ENCODE measurements at places on chromosomes 16 and 17. TPM values are rescaled to one million over a fixed set of nuclear protein-coding genes. Genes with fewer than 3 reads are reported as not detected.

The MYH3 gene
- 1.1 TPM for total RNA-seq

The ATAD5 gene
- 0.71 TPM for total RNA-seq

The TTYH2 gene
- total RNA-seq, result 10.0 TPM

The SBK1 gene
- 0.14 TPM for total RNA-seq

The SMPD3 gene
- 2.7 TPM for total RNA-seq

The EVI2A gene
- total RNA-seq, result 6.9 TPM

The KRT33B gene
- total RNA-seq, result not detected

The PTX4 gene
- total RNA-seq, result not detected

DNA sequence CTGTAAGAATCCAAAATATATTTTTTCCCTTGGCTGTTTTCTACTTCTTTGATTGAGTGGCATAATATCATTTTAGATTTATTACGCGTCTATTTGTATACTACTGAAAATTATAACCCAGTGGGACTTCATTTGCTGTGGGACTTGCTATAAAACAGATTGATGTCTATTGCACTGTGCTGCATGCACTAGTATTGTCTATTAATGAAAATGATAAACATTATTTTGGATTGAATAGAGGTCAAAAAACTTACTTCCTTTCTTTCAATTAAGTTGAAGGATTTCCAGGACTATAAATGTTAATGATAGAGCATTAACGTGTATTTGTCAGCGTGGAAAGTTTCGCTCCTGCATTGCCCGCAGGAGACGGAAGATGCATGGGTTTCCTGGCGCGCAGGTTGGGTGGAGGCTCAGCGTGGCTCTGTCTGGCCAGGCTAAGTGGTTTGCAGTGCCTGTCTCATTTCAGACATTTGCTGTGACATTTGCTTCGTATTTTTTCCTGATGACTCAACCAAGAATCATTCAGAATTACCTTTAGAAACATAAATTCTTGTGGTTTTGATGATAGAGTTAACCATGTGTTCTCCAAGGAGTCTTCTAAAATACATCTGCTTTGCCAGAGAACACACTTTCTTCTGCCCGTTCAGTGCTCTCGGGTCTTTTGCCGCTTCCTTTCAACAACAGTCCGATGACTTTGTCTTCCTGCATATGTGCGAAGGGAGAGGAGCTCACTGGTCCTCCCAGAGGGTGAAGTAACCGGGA is 216.7 kb downstream of the RPTOR start:
- no peak overlapping the region for H3K4me3 ChIP-seq
- no peaks in the 10 kb centered on the region for H3K27me3 ChIP-seq
- no peaks in the 10 kb centered on the region for H3K4me1 ChIP-seq

GRCh38 chr16:48629016-48629415 is 19.0 kb upstream of the N4BP1 start:
- no peaks in the 10 kb centered on the region for H3K27me3 ChIP-seq
- peak; percentile 33 for DNase-seq
- H3K27ac ChIP-seq, result no peak overlapping the region
- no peak overlapping the region for H3K4me3 ChIP-seq

GRCh38 chr16:1492923-1493745 is at the start of gene TELO2:
Gene TELO2, plus strand, starts transcription at chr16:1493360. Its CDS starts 922 bp downstream, at chr16:1494282.
- no peaks in the 10 kb centered on the region for H3K27me3 ChIP-seq
- peak within 1 kb of the TSS; percentile 72 for H3K4me3 ChIP-seq
- H3K36me3 ChIP-seq, result peaks cover 23% of the 10 kb centered on the region
- H3K4me1 ChIP-seq, result no peaks in the 10 kb centered on the region

DNA sequence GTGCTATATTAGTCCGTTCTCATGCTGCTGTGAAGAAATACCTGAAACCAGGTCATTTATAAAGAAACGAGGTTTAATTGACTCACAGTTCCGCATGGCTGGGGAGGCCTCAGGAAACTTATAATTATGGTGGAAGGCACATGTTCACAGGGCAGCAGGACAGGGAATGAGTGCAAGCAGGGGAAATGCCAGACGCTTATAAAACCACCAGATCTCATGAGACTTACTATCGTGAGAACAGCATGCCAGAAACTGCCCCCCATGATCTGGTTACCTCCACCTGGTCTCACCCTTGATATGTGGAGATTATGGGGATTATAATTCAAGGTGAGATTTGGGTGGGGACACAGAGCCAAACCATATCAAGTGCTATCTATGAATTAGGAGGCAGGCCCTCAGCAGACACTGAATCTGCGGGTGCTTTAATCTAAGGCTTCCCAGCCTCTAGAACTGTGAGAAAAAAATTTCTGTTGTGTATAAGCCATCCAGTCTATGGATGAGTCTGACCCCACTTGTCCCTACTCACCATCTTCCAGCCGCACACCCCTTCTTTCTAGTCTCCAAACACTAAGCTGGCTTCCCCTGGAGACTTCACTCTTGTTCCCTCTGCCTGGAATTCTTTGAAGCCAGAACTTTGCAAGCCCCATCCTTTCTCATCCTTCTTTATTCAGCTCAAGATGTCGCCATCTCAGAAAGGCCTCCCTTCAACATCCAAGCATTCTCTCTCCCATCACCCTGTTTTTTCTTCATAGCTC is 772 bp upstream of the NUP93 start:
- peak overlapping the region; percentile 83 for H3K27ac ChIP-seq
- no peak for DNase-seq
- no peaks in the 10 kb centered on the region for H3K27me3 ChIP-seq
- H3K4me1 ChIP-seq, result no peaks in the 10 kb centered on the region
- peak overlapping the region; percentile 53 for H3K4me3 ChIP-seq

DNA sequence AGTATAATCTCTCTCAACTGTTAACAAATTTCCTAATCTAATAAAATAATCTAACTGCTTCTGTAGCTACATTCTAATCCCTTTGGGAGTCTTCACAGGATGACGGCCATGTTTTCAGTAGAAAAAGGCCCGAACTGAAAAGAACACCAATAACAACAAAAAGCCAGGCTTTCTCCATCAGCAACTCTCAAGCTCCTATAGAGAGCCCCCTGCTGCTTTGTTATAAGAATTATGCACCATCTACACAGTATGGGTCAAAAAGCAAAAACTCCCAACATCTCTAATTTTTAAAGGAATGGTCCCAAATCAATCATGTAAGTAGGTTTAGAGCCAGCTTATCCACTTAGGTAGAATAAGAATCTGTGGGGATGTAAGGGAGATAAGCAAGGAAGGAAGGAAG is 163.6 kb upstream of the C17orf78 start:
- no peaks in the 10 kb centered on the region for H3K4me1 ChIP-seq
- H3K4me3 ChIP-seq, result no peak overlapping the region
- no peaks in the 10 kb centered on the region for H3K36me3 ChIP-seq
- no peaks in the 10 kb centered on the region for H3K27me3 ChIP-seq
- DNase-seq, result no peak

DNA sequence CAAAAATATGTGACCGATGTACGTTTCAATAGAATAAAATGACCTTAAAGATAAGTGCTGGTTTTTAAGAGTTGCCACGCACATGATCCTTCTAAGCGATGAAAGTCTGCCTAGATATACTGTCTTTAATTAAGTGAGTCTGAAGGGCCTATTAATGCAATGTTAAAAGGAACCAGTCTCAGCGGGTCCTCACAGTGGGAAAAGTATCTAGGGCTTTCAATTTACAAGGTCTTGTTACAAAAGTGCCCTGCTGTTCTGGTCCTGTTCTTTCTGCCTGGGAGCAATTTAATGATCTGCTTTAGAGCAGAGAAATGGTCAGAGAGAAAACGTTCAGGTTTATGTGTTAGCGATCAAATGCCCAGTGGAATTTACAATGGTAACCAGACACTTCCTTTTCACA is 864.0 kb downstream of the KCNJ2 start:
- H3K4me3 ChIP-seq, result no peak overlapping the region
- no peaks in the 10 kb centered on the region for H3K4me1 ChIP-seq
- no peak overlapping the region for H3K27ac ChIP-seq
- no peaks in the 10 kb centered on the region for H3K36me3 ChIP-seq
- DNase-seq, result no peak

GRCh38 chr17:57868007-57868909 is 18.4 kb upstream of the MRPS23 start:
- H3K27me3 ChIP-seq, result no peaks in the 10 kb centered on the region
- no peak overlapping the region for H3K4me3 ChIP-seq
- peak overlapping the region; percentile 94 for H3K27ac ChIP-seq
- peaks cover 75% of the 10 kb centered on the region for H3K4me1 ChIP-seq
- H3K36me3 ChIP-seq, result peaks cover 27% of the 10 kb centered on the region
- peak; percentile 96 for DNase-seq

GRCh38 chr17:30482555-30482954 is 5.3 kb downstream of the GOSR1 start:
- no peaks in the 10 kb centered on the region for H3K27me3 ChIP-seq
- no peak overlapping the region for H3K4me3 ChIP-seq
- no peak overlapping the region for H3K27ac ChIP-seq
- peaks cover 16% of the 10 kb centered on the region for H3K36me3 ChIP-seq
- peaks cover 15% of the 10 kb centered on the region for H3K4me1 ChIP-seq

DNA sequence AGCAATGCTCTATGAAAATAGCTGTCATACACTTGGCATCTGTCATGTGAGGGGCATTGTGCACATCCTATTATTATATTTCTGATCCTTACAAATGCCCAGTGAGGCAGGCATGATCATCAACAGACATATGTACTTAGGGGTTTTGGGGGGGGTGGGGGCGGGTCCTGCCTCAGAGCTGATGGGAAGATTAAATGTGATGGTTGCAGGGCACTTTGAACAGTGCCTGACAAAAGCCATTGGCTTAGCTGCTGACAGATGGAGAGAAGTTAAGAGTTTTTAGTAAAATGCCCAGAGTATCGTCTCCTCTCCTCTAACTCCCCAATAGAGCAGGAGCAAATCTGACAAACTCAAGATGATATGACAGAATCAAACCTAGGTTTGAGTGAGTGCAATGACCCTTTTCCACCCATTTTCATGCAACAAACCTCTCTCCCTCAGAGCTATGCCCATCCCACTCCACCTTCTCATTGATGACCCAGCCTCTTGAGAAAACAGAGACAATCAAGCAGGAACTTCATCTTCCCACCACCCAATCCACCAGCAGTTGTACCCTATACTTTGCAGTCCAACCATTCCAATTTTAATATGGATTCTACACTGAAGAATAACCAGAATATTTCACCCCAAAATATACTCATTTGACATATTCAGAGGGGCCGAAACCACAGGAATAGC is 4.8 kb downstream of the KLHL11 start:
- H3K27me3 ChIP-seq, result no peaks in the 10 kb centered on the region
- no peak overlapping the region for H3K4me3 ChIP-seq
- H3K4me1 ChIP-seq, result peaks cover 22% of the 10 kb centered on the region
- H3K36me3 ChIP-seq, result no peaks in the 10 kb centered on the region
- no peak for DNase-seq

GRCh38 chr16:7548796-7549318 is 216.2 kb downstream of the RBFOX1 start:
- H3K36me3 ChIP-seq, result no peaks in the 10 kb centered on the region
- H3K27me3 ChIP-seq, result no peaks in the 10 kb centered on the region
- no peak overlapping the region for H3K4me3 ChIP-seq
- DNase-seq, result no peak

GRCh38 chr17:17840751-17841591 is 4.2 kb upstream of the SREBF1 start:
- H3K36me3 ChIP-seq, result peaks cover under 1% of the 10 kb centered on the region
- H3K27me3 ChIP-seq, result no peaks in the 10 kb centered on the region
- DNase-seq, result no peak
- peak overlapping the region; percentile 58 for H3K4me3 ChIP-seq
- H3K27ac ChIP-seq, result peak overlapping the region; percentile 99

DNA sequence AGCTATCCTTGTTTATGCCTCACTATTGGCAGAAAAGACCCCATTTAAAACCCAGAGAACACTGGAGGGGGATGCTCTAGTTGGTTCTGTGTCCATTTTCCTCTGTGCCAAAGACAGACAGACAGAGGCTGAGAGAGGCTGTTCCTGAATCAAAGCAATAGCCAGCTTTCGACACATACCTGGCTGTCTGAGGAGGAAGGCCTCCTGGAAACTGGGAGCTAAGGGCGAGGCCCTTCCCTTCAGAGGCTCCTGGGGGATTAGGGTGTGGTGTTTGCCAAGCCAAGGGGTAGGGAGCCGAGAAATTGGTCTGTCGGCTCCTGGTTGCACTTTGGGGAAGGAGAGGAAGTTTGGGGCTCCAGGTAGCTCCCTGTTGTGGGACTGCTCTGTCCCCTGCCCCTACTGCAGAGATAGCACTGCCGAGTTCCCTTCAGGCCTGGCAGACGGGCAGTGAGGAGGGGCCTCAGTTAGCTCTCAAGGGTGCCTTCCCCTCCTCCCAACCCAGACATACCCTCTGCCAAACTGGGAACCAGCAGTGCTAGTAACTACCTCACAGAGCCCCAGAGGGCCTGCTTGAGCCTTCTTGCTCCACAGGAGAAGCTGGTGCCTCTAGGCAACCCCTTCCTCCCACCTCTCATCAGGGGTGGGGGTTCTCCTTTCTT is 56.1 kb downstream of the IGF2BP1 start:
- DNase-seq, result no peak
- H3K36me3 ChIP-seq, result no peaks in the 10 kb centered on the region
- no peaks in the 10 kb centered on the region for H3K27me3 ChIP-seq
- H3K4me1 ChIP-seq, result no peaks in the 10 kb centered on the region
- H3K27ac ChIP-seq, result no peak overlapping the region

DNA sequence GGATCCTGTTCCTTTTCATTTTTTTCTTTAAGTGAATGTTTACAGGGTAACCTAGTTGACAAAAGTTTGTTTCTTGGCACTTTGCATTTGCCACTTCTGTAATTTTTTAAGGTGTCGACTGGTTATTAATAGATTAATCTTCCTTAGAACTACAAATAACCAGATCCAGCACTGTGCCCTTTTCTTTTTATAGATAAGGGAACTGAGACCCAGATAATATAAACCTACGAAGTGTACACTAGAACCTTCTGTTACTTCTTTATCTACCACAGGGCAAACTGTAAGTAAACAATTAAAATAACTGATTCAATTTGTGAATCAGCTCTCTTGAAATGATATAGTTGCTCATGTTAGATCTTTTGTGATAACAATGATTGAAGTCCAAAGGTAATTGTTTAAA is 55.4 kb downstream of the NLK start:
- H3K27ac ChIP-seq, result no peak overlapping the region
- H3K4me3 ChIP-seq, result no peak overlapping the region
- H3K4me1 ChIP-seq, result no peaks in the 10 kb centered on the region
- no peaks in the 10 kb centered on the region for H3K36me3 ChIP-seq
- no peaks in the 10 kb centered on the region for H3K27me3 ChIP-seq
- DNase-seq, result no peak

GRCh38 chr16:70691223-70692129 is 5.6 kb upstream of the MTSS2 start:
- peak; percentile 97 for DNase-seq
- peak overlapping the region; percentile 95 for H3K27ac ChIP-seq
- H3K4me3 ChIP-seq, result no peak overlapping the region

DNA sequence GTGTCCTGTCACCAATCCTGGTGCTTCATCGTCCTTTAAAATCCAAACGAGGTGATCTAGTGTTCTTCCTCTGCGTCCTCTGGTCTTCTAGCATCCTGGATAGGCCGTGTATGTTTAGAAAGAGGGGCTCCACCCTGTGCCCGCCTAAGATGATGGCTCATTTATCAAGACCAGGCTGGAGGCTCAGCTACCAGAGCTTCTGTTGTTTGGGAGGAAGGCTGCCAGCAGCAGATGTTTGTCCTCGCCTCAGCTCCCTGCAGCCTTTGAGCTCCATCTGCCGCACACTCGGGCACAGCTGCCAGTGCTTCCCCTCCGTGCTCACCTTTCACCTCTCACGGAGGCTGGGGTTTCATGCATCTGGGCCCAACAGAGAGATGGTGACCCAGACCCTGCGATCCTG is 954.7 kb upstream of the RBFOX1 start:
- no peaks in the 10 kb centered on the region for H3K4me1 ChIP-seq
- H3K27ac ChIP-seq, result no peak overlapping the region
- DNase-seq, result no peak
- no peaks in the 10 kb centered on the region for H3K27me3 ChIP-seq
- no peaks in the 10 kb centered on the region for H3K36me3 ChIP-seq

Measured in sigmoid colon (tissue), 7 donors.